Skeletal muscle tissue (tissue), 5 donors: ENCODE measurements at places on chromosomes 1 and 21. TPM values are rescaled to one million over a fixed set of nuclear protein-coding genes. Genes with fewer than 3 reads are reported as not detected.

Gene SNAPIN
- 56.4 TPM for total RNA-seq

Gene CACNA1S
- 43.3 TPM for total RNA-seq

Gene DNAH14
- total RNA-seq = 12.5 TPM

Gene SH3BGRL3
- 4.2 TPM for total RNA-seq

Gene IL20
- total RNA-seq = not detected
